ENCODE measurements at places on chromosomes 12 and 14.

DNA sequence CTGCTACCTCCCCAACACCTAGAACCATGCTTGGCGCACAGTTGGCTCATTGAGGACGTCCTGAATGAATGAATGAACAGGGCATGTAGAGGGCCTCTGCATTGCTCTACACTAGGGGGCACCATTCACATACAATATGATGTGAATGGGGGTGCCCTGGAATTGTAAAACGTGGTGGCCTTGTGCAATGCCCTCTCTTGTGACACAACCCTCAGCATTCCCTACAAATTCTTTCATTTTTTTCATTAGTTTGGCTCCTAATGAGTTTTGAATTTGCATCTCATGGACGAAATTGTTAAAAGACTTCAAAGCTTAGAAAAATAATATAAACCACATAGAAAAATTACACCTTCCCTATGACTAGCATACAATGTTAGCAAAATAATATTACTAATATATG lies 2.3 kb upstream of the DIO2 start:
- DNase-seq = peak; percentile 16

GRCh38 chr12:15181017-15181683 lies 40.1 kb downstream of the RERG start:
- no peak for DNase-seq

DNA sequence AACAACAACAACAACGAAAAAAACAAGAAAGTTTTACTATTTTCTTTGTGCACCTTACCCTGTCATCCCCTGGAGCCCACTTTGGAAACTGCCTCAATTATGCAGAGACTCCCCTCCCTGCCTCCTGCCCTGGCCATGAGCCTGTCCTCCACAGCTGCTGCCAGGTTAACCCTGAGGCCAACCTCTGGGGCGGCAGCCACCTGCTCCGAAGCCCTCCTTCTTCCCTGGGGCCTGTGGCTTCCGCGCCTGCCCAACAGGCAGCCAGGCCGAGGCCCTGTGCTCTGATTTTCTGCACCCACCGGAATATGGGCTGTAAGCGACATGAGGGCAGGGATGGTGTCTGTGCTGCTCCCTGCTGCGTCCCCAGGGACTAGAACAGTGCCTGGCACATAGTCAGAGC lies 183.0 kb downstream of the CALM1 start:
- DNase-seq = no peak

DNA sequence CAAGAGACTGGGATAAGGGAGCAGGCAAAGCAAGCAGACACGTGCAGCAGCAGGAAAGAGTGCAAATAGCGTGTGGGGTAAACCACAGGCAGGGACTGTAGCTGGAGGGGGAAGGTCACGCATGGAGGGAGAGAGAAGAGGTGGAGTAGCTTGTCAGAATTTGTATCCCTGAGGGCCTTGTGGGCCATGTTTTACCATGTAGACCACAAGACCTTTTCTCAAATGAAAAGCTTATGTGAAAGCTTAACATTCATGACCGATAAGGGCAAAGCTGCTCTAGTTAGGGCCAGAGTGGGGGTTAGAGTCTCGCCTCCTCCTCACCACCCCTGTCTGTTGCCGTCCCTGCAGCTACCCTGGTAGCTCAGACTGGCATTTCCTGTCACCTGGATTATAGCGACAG lies 152.9 kb upstream of the E2F7 start:
- DNase-seq = no peak

DNA sequence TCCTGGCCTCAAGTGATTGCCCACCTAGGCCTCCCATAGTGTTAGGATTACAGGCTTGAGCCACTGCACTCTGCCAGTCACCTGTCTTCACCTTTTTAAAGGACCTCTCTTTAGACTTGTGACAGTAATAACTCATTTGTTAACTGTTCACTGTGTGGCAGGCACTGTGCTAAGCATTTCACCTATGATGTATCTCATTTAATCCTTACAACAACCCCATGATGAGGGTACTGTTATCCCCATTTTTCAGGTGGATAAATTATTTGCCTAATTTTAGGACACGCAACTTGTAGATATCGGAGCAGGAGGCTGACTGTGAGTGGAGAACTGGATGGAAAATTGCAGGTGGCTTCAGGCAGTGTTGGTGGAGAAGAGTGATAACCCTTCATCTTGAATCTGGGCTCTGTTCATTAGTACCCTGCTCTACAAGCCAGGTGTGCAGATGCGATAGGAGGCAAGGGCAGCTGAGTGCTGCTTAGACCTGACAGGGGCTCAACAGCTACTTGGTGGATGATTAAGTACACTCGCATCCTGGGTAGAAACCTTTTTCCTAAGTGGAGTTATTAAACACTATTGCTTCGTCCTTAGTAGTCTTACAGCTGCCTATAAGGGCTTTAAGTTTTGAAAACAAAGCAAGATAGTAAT lies 2.7 kb downstream of the TCTN1 start:
- DNase-seq = no peak

- peak; percentile 46 for DNase-seq
Measured at GRCh38 chr14:99627510-99628381, 17.2 kb upstream of the HHIPL1 start.

GRCh38 chr12:120048263-120048662 lies 59.2 kb downstream of the BICDL1 start:
- DNase-seq = no peak
